Gastrocnemius medialis (tissue), 4 donors: ENCODE measurements at places on chromosomes 3 and 15. TPM values are rescaled to one million over a fixed set of nuclear protein-coding genes. Genes with fewer than 3 reads are reported as not detected.

- no peaks in the 10 kb centered on the region for H3K27me3 ChIP-seq
- H3K27ac ChIP-seq, result no peak overlapping the region
Observed at GRCh38 chr15:47194718-47195117, 522.6 kb upstream of the SEMA6D start.

- peak within 1 kb of the TSS; percentile 69 for H3K27ac ChIP-seq
- DNase-seq, result no peak
- peak within 1 kb of the TSS; percentile 64 for H3K4me3 ChIP-seq
- peaks cover 10% of the 10 kb centered on the region for H3K27me3 ChIP-seq
- H3K4me1 ChIP-seq, result no peaks in the 10 kb centered on the region
- no peaks in the 10 kb centered on the region for H3K36me3 ChIP-seq
Observed at GRCh38 chr15:68578980-68579935, at the start of gene CORO2B. Gene CORO2B (plus strand): TSS chr15:68578993. CDS start chr15:68579263, 270 bp downstream.

DNA sequence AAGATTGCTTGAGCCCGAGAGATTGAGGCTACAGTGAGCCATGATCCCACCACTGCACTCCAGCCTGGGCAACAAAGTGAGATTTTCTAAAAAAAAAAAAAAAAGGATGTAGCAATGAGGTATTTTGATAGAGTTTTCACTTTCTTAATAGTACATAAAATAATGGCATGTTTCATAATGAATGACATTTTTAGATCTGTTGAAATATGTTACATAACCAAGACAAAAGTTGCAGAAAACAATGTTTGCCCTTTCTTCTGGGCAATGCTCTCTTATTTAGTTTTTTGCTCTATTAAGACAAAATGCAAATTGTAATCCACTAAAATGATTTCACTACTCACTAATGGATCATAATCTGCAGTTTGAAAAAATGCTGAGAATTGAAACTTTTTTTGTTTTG, 4.4 kb upstream of the MAPK6 start:
- H3K27me3 ChIP-seq, result no peaks in the 10 kb centered on the region
- no peak for DNase-seq
- peaks cover 27% of the 10 kb centered on the region for H3K4me1 ChIP-seq
- no peak overlapping the region for H3K4me3 ChIP-seq

- DNase-seq, result no peak
- no peak overlapping the region for H3K27ac ChIP-seq
- no peaks in the 10 kb centered on the region for H3K36me3 ChIP-seq
- no peak overlapping the region for H3K4me3 ChIP-seq
- no peaks in the 10 kb centered on the region for H3K27me3 ChIP-seq
- peaks cover 2% of the 10 kb centered on the region for H3K4me1 ChIP-seq
Observed at GRCh38 chr3:65836047-65836446, 202.7 kb downstream of the MAGI1 start.

DNA sequence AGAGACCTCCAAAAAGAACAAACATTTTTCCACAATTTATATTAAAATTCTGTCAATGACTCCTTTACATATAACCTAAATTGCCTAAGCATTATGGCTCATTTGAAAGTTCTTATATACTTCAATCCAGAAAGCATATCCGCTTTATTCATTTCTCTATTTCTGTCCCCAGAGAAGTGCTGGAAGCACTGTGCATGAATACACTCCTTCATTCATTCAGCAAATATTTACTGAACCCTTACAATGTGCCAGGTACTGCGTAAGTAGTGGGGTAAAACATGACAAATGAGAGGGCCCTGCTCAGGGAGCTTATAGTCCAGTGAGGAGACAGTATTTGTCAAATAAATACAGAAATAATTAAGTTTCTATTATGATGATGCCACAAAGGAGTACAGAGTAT, 3.3 kb downstream of the PDCD10 start:
- no peaks in the 10 kb centered on the region for H3K27me3 ChIP-seq
- H3K4me3 ChIP-seq, result no peak overlapping the region

DNA sequence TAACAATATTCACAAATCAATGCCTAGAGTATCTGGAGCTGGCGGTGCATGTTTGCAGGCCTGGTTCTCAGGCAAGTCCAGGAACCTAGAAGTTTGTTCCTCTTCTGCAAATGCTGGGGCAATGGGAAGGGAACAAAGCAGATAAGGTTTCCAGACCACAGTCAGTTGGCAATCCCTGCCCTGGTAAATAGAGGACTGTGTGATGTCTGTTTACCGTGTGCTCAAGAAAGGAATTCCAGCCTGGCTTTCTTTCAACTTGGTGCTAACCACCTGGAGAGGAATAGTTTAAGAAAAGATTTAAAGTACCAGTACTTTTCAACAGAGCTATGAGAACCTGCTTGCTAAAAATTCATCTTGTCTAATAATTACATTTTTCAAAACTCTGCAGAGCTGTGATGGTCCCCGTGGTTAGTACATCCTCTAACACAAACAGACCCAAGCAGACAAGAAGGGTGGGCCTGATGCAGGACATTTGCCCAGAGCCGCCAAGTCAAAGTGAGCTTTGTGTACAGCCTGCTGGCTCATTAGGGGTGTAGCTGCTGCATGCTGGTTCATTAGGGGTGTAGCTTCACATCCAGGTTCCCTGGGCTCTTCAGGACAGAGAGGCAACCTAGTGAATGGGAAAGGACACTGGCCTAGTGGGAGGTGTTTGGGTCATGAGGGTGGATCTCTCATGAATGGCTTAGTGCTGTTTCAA, 220.5 kb downstream of the SQOR start:
- no peaks in the 10 kb centered on the region for H3K27me3 ChIP-seq
- H3K4me3 ChIP-seq, result no peak overlapping the region
- H3K36me3 ChIP-seq, result no peaks in the 10 kb centered on the region
- H3K27ac ChIP-seq, result no peak overlapping the region
- no peak for DNase-seq
- H3K4me1 ChIP-seq, result no peaks in the 10 kb centered on the region

- H3K27me3 ChIP-seq, result peaks cover 30% of the 10 kb centered on the region
- no peak for DNase-seq
- no peaks in the 10 kb centered on the region for H3K36me3 ChIP-seq
- H3K4me3 ChIP-seq, result no peak overlapping the region
Observed at GRCh38 chr15:40276927-40277326, 5.9 kb downstream of the ANKRD63 start.

- H3K27me3 ChIP-seq, result no peaks in the 10 kb centered on the region
- DNase-seq, result no peak
- no peaks in the 10 kb centered on the region for H3K36me3 ChIP-seq
- no peaks in the 10 kb centered on the region for H3K4me1 ChIP-seq
- H3K4me3 ChIP-seq, result no peak overlapping the region
Observed at GRCh38 chr3:189236352-189236751, 64.6 kb downstream of the TPRG1 start.

DNA sequence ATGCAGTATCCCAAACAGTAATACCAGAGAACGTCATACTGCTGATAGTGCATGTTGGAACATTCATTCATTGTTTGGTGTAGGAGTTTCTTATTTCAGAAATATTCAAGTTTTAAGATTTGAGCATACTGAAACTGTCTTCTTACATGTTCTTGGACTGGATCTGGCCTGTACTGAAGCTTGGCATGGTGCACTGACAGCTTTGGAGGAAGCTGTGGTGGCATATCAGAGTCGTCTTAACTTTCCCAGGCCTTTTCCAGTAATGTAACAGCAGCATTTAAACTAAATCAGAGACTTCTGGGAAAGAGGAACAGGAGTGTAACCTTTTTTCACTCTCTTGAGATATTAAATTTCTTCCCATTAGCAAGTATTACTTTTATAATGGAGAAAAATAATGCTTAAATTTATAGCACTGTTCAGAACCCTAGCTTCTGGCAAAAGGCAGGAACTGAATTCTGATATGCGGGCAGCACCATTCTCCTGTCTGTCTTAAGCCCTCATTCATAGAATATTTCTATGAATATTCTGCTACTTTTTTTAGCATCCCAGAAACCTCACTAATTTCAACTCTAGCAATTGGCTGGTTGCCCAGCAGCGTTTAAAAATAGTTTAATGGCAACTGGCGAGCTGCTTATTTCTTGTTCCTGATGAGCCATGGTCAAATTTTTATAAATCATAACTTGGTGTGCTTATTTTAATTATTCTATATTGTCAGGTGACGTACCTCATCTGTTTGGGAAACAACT, 31.1 kb downstream of the DNAJC13 start:
- peak overlapping the region; percentile 34 for H3K27ac ChIP-seq
- H3K36me3 ChIP-seq, result no peaks in the 10 kb centered on the region
- peaks cover 25% of the 10 kb centered on the region for H3K4me1 ChIP-seq
- DNase-seq, result peak; percentile 11

GRCh38 chr3:55617385-55617784, 130.3 kb upstream of the WNT5A start:
- no peaks in the 10 kb centered on the region for H3K27me3 ChIP-seq
- no peak for DNase-seq
- H3K4me1 ChIP-seq, result no peaks in the 10 kb centered on the region
- no peak overlapping the region for H3K27ac ChIP-seq

- DNase-seq, result peak; percentile 63
- H3K27me3 ChIP-seq, result no peaks in the 10 kb centered on the region
- peaks cover 26% of the 10 kb centered on the region for H3K4me1 ChIP-seq
- peak overlapping the region; percentile 91 for H3K27ac ChIP-seq
Observed at GRCh38 chr15:76162784-76163456, 103.1 kb downstream of the TMEM266 start.

- no peaks in the 10 kb centered on the region for H3K4me1 ChIP-seq
- no peaks in the 10 kb centered on the region for H3K27me3 ChIP-seq
- no peak overlapping the region for H3K4me3 ChIP-seq
- DNase-seq, result no peak
- peaks cover 2% of the 10 kb centered on the region for H3K36me3 ChIP-seq
Observed at GRCh38 chr3:52923963-52924362, 26.6 kb upstream of the STIMATE start.

DNA sequence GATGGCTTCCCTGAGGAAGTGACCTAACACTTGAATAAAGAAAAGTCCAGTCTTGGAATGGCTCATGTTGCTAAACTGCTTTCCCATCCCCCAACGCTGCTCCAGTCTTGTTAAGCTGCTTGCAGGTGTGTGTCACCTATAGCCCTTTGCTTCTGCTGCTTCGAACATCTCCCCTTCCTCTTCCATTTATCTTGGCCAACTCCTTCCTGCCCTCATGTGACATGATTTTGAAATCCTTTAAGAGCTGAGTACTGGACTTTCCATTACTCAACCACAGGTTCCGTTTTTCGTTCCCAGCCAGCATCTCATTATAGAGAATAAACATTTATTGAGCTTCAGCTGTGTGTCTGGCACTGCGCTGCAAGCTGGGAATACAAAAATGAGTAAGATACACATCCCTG, 1.7 kb downstream of the ATG7 start:
- peak overlapping the region; percentile 83 for H3K27ac ChIP-seq
- no peaks in the 10 kb centered on the region for H3K36me3 ChIP-seq
- H3K4me3 ChIP-seq, result no peak overlapping the region
- peak; percentile 6 for DNase-seq
- H3K4me1 ChIP-seq, result peaks cover 11% of the 10 kb centered on the region

DNA sequence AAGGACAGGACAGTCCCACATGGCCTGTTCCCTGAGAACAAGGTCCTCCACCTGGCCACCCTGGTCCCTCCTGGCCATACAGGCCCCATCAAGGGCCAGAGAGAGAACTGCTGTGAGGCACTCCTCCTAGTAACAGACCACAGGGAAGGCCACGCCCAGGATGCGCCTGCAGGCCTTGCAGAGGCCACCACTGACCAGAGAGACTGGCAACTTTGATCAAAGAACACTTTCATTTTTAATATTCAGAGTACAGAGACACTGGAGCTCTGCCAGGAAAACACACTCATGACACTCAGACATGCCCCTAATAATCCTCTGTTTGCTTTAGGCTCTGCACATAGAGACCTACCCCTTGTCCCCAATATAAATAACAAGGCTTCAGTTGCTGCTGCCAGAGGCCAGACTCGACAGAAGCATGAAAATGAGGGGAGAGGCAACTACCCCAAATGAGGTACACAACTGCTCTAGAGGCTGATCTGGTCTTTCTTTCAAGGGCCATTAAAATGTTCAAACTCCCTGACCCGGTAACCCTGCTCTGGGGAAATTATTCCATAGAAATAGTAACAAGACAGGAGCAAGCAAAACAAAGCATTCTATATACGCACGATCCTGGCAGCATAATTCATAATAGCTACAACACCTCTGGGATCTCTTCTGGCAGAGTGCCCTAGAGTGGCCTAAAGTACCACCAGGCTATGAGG, 44.8 kb downstream of the CCDC12 start:
- no peak for DNase-seq
- H3K36me3 ChIP-seq, result no peaks in the 10 kb centered on the region
- no peak overlapping the region for H3K4me3 ChIP-seq

- no peak overlapping the region for H3K4me3 ChIP-seq
- H3K36me3 ChIP-seq, result no peaks in the 10 kb centered on the region
- no peak for DNase-seq
- H3K4me1 ChIP-seq, result no peaks in the 10 kb centered on the region
Observed at GRCh38 chr3:139326707-139327106, 17.1 kb upstream of the MRPS22 start.

- H3K4me3 ChIP-seq, result no peak overlapping the region
- DNase-seq, result no peak
- H3K27me3 ChIP-seq, result no peaks in the 10 kb centered on the region
- H3K36me3 ChIP-seq, result no peaks in the 10 kb centered on the region
- H3K27ac ChIP-seq, result no peak overlapping the region
Observed at GRCh38 chr3:22122567-22122966, 371.6 kb upstream of the ZNF385D start.

- no peaks in the 10 kb centered on the region for H3K36me3 ChIP-seq
- no peak overlapping the region for H3K4me3 ChIP-seq
- no peak for DNase-seq
- no peaks in the 10 kb centered on the region for H3K27me3 ChIP-seq
Observed at GRCh38 chr15:80494351-80494751, 90.2 kb downstream of the ARNT2 start.

DNA sequence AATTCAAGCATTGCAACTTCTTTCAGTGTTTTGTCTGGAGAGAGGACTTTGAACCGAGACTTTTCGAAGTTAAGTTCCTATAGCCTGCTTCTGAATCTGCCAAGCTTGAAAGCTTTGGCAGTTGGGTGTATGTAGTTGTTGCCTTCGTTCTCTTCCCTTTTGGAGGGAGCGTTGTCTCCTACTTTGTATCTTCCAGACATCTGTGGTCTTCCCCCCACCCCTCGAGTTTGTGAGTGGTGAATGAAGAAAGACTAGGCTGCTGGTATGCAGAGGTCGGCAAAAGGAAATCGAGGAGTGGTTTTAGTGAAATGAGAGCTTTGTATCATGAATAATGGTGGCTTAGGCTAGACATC, 1.3 kb downstream of the CTNNB1 start:
- peak overlapping the region; percentile 95 for H3K27ac ChIP-seq
- H3K36me3 ChIP-seq, result no peaks in the 10 kb centered on the region
- H3K4me1 ChIP-seq, result peaks cover 40% of the 10 kb centered on the region
- peak overlapping the region; percentile 91 for H3K4me3 ChIP-seq
- no peaks in the 10 kb centered on the region for H3K27me3 ChIP-seq
- DNase-seq, result no peak

GRCh38 chr3:125351814-125352456, 23.2 kb downstream of the ZNF148 start:
- H3K27ac ChIP-seq, result peak overlapping the region; percentile 23
- H3K4me3 ChIP-seq, result no peak overlapping the region
- H3K27me3 ChIP-seq, result no peaks in the 10 kb centered on the region
- no peaks in the 10 kb centered on the region for H3K36me3 ChIP-seq
- H3K4me1 ChIP-seq, result peaks cover 30% of the 10 kb centered on the region
- no peak for DNase-seq

SHF gene
- 1.1 TPM for total RNA-seq

UBAP1L gene
- 2.0 TPM for total RNA-seq

FANCD2OS gene
- total RNA-seq, result not detected

CDV3 gene
- 376 TPM for total RNA-seq

P3H2 gene
- 4.0 TPM for total RNA-seq

DCLK3 gene
- 0.40 TPM for total RNA-seq

GOLGA8B gene
- total RNA-seq, result 55.5 TPM
